ENCODE measurements at places on chromosomes 12 and 14.

DNA sequence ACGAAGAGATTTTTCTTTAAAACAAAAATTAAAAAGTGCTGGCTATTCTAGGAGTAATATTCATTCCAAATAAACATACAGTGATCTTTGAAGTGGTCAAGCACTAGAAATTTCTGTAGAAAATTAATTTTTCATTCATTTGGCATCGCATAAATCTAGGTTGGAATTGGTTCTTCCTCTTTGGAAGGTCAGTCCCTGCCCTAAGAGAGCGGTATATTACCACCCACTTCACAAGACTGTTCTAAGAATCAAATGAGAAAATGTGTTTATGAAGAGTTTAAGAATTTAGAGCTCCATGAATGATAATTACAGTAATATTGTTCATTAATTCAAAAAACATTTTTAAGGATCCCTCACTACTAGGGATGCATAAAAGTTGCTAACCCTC, 444 bp upstream of the GEMIN2 start:
- no peak for DNase-seq

GRCh38 chr12:48828293-48828692, 10.0 kb downstream of the CACNB3 start:
- no peak for DNase-seq

DNA sequence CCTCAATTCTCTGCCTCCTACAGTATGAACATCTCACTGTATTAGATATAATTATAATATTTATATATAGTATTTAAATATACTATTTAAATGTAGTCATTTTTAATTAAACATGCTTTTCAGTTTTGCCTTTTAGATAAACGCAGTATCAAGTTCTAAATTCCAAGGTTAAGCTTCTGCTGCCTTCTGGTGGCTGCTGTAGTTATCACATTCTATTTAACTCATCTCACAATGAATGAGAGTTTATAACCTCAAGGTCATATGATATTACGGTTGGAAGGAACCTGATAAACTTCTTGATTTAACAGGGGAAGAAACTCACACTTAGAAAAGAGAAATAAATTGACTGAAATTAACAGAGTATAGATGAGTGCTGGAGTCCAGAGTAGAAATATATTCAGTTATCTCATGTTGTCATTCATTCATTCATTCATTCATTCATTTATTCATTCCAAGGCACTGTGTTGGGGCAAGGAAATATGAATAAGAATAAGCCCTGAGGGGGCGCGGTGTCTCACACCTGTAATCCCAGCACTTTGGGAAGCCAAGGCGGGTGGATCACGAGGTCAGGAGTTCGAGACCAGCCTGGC, 31.9 kb downstream of the GUCY2C start:
- DNase-seq: peak; percentile 4

DNA sequence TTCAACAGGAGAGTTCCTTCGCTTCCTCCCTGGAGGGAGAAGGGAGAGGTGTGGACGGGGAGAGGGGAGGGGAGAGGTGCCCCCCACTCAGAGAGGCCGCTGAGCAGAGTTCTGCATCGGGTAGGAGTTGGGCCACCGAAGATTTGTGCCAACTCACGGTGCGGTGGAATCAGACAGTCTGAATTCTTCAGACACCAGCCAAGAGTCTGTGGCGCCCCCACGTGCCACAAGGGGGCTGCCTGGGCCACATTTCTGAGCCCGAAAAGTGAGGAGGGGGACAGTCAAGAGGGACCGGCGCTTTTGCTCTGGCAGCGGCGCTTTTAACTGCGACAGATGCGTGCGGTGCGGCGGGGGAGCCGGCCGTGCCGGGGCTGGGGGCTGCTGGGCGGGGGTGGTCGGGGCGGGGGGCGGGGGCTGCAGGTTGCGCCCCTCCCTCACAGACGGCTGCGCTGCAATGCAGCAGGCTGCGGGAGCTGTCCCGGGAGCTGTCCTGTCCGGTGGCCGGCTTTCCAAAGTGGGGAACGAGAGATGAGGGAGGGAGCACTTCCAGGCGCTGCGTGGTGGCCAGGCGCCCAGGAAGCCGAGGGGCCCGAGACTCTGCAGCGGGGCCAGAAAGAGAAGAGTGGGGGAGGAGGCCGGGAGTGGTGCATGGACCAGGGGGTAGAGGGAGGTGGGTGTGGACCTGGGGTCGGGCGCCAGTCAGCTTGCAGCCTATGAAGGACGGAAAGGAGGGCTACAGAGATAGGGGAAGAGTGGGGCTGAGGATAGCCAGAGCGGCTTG, 975 bp upstream of the RTL1 start:
- no peak for DNase-seq

DNA sequence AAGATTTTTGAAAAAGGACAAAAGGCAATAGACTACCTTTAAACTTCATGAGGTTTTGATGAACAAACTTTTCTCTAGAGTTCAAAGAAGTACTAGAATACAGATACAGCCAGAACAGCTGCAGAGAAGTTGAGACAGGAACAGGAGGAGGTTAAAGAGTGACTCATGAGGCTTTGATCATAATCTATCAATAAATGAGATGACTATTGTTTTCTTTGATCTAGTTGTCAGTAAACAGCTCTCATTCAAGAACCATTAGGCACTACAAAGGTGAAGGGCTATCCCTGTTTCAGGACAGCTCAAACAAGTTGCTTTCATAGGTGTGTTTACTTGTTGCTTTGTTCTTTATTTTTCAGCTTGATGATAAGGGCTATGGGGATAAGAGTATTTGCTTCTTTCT, 2.4 kb downstream of the WASHC3 start:
- no peak for DNase-seq

GRCh38 chr12:24697769-24698168, 251.1 kb downstream of the BCAT1 start:
- no peak for DNase-seq

- peak; percentile 92 for DNase-seq
Observed at GRCh38 chr12:88299567-88300101, 157.5 kb downstream of the TMTC3 start.

All from GM04504 (cell line).